Right atrium auricular region (tissue), 2 donors: ENCODE measurements at places on chromosomes 7 and 10. TPM values are rescaled to one million over a fixed set of nuclear protein-coding genes. Genes with fewer than 3 reads are reported as not detected.

CYP2C18 gene
- total RNA-seq = not detected

ZNF680 gene
- 21.5 TPM for total RNA-seq

RPP38 gene
- total RNA-seq = 12.3 TPM

TYW1B gene
- total RNA-seq = 1.2 TPM

PTPN20 gene
- 7.5 TPM for total RNA-seq

ABCA13 gene
- not detected for total RNA-seq

MBL2 gene
- not detected for total RNA-seq

PRF1 gene
- 1.1 TPM for total RNA-seq

GPR85 gene
- total RNA-seq = 2.0 TPM

BTBD16 gene
- not detected for total RNA-seq

PPP1R17 gene
- not detected for total RNA-seq

GPC2 gene
- total RNA-seq = 0.12 TPM

BHLHA15 gene
- 0.83 TPM for total RNA-seq

DNA sequence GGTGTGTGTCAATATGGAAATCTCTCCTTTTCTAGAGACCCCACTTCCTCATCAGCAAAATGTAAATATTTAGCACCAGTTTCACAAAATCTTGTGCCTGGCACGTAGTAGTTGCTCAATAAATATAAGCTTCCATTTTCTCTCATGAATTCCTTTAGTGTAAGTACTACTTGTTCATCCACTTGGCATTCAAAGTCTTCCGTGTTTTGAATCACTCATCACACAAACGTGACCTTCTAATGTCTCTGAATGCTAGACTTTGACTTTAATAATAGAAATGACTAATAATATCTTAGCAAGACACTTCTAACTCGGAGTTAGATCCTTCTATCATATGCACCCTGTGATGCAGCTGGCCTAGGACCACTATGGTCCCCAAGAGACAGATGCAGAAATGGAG is 168.7 kb upstream of the ZNF32 start:
- H3K4me1 ChIP-seq = no peaks in the 10 kb centered on the region
- H3K27ac ChIP-seq = peak overlapping the region; percentile 68
- no peaks in the 10 kb centered on the region for H3K27me3 ChIP-seq
- no peak overlapping the region for H3K4me3 ChIP-seq

GRCh38 chr10:529468-530230 is 159.8 kb downstream of the DIP2C start:
- no peaks in the 10 kb centered on the region for H3K36me3 ChIP-seq
- no peaks in the 10 kb centered on the region for H3K4me1 ChIP-seq
- no peak overlapping the region for H3K4me3 ChIP-seq
- DNase-seq = no peak
- H3K27ac ChIP-seq = no peak overlapping the region

GRCh38 chr10:51030480-51030879 is 43.8 kb upstream of the PRKG1 start:
- peaks cover under 1% of the 10 kb centered on the region for H3K4me1 ChIP-seq
- H3K27me3 ChIP-seq = no peaks in the 10 kb centered on the region
- no peak overlapping the region for H3K4me3 ChIP-seq
- no peaks in the 10 kb centered on the region for H3K36me3 ChIP-seq
- no peak overlapping the region for H3K27ac ChIP-seq

DNA sequence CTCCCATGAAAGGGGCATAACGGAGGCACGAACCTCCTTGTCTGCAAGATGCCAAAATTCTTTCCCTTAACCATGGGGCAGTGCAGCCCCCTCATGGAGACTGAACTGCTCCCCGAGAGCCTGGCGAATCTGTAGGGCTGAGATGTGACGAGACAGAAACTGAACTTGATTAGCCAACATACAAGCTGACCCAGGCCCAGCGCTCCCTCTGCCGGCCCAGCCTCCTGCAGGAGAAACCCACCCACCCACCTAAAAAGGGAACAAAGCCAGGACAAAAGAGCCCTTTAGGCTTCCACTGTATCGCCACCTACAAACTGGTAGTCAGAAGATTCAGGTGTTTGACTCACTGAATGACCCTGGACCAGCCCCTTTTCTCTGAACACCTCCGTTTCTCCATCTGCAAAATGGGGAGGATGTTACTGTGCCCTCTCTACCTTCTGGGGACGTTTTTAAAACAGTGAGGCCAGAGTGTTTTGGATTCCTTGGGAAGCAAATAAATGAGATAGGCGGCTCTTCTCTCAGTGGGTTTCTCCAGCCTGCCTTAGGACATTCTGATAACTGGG is 58.4 kb downstream of the C10orf105 start:
- H3K36me3 ChIP-seq = no peaks in the 10 kb centered on the region
- H3K27ac ChIP-seq = no peak overlapping the region
- no peaks in the 10 kb centered on the region for H3K4me1 ChIP-seq
- DNase-seq = no peak
- H3K27me3 ChIP-seq = no peaks in the 10 kb centered on the region
- no peak overlapping the region for H3K4me3 ChIP-seq

DNA sequence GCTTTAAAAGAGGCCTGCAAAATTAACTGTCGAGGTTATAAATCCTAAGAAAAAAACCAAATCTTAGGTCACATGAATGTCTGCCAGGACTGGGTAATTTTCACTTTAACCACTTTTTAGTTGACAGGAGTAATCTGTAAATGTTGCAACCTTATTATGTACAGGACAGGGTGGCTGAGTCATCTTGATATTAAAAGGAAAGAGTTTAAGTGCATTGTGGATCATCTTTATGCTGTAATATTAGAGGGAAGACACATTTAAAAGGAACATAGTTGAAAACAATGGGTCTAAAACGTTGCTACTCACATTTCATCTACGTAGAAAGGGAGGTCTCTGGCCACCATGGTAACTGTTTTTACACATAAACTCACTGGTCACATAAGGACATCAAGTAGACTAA is 115.5 kb downstream of the LSMEM1 start:
- no peak overlapping the region for H3K4me3 ChIP-seq
- H3K4me1 ChIP-seq = no peaks in the 10 kb centered on the region
- H3K27me3 ChIP-seq = no peaks in the 10 kb centered on the region
- no peak overlapping the region for H3K27ac ChIP-seq

- H3K4me3 ChIP-seq = no peak overlapping the region
- no peaks in the 10 kb centered on the region for H3K27me3 ChIP-seq
- H3K27ac ChIP-seq = no peak overlapping the region
Measured at GRCh38 chr7:120837599-120837998, 20.3 kb downstream of the TSPAN12 start.

GRCh38 chr10:96440361-96441292 is 73.1 kb downstream of the TLL2 start:
- no peak for DNase-seq
- no peaks in the 10 kb centered on the region for H3K36me3 ChIP-seq
- peaks cover 8% of the 10 kb centered on the region for H3K4me1 ChIP-seq
- no peak overlapping the region for H3K4me3 ChIP-seq

DNA sequence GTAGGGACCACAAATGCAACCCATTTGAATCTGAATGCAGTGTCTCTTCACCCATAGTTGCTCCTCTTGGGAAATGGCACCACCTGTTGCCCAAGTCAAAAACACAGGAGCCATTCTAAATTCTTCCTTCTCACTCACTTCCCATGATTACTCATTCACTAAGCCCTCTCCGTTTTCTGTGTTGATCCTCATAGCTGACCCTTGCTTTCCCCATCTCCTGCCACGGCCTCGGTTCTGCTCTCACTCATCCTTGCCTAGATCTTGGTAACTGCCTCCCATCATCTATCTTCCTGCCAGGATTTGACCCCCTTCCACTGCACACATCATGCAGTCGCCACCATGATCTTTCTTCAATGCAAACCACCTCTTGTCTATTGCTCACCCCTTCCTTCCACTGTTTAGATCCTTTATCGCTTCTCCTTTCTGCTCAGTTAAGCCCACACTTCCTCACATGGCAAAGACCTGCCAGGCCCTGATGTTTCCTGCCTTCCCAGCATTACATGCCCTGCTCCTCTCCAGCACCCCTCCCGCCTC is 19.0 kb upstream of the CPN1 start:
- H3K4me3 ChIP-seq = no peak overlapping the region
- H3K27ac ChIP-seq = no peak overlapping the region
- no peaks in the 10 kb centered on the region for H3K27me3 ChIP-seq

GRCh38 chr7:157612664-157613561 is 276.1 kb downstream of the DNAJB6 start:
- DNase-seq = no peak
- no peaks in the 10 kb centered on the region for H3K36me3 ChIP-seq
- no peak overlapping the region for H3K27ac ChIP-seq
- no peaks in the 10 kb centered on the region for H3K27me3 ChIP-seq
- H3K4me1 ChIP-seq = no peaks in the 10 kb centered on the region

GRCh38 chr10:43854007-43854406 is 205.3 kb upstream of the ZNF32 start:
- no peaks in the 10 kb centered on the region for H3K36me3 ChIP-seq
- H3K4me3 ChIP-seq = no peak overlapping the region
- peaks cover 27% of the 10 kb centered on the region for H3K4me1 ChIP-seq
- no peak for DNase-seq
- no peak overlapping the region for H3K27ac ChIP-seq
- H3K27me3 ChIP-seq = no peaks in the 10 kb centered on the region

DNA sequence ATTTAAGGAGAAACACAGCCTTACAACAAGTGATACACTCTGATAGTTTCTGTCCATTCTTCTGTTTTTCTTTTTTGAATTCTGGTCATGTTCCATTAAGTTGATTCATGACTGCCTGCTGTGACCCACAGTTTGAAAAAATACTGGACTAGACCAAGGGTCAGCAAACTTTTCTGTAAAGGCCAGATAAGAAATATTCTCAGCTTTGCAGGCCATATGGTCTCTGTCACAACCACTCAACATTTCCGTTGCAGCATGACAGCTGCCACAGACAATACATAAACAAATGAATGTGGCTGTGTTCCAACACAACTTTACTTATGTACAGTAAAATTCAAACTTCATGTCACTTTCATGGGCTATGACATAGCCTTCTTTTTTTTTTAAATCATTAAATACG is 156.7 kb downstream of the PLXNA4 start:
- no peaks in the 10 kb centered on the region for H3K36me3 ChIP-seq
- H3K4me1 ChIP-seq = peaks cover 49% of the 10 kb centered on the region
- H3K27me3 ChIP-seq = no peaks in the 10 kb centered on the region
- DNase-seq = no peak

DNA sequence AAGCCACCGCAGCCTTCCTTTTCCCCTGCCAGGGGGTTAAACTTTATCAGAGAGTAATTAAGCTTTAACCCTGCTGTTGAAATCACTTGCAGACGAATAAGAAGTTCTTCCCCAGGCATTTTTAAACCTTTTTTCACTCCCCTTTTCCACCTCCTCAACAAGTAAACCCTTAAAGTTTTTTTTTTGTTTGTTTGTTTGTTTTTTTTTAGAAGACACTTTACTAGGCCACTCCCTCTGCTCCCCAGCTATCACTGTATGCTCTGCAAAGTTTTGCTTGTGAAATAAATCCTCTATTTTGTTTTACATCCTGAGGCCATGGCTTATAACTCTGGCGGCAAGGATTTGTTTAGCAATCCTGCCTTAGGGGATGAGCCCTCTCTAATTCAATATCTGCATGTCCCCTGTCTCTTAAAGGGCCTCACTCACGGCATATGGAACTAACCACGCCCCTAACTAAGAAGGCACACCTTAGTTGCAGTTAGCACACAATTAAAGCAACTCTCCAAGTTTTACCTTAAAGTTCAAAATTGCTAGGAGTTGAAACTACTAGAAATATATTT is 1354.7 kb upstream of the LRRTM3 start:
- H3K27ac ChIP-seq = no peak overlapping the region
- H3K36me3 ChIP-seq = no peaks in the 10 kb centered on the region
- H3K4me1 ChIP-seq = no peaks in the 10 kb centered on the region

- H3K4me1 ChIP-seq = no peaks in the 10 kb centered on the region
- no peaks in the 10 kb centered on the region for H3K27me3 ChIP-seq
Measured at GRCh38 chr10:132163278-132163765, 23.4 kb upstream of the DPYSL4 start.

GRCh38 chr7:43449577-43449976 is 133.3 kb upstream of the STK17A start:
- no peaks in the 10 kb centered on the region for H3K27me3 ChIP-seq
- no peak overlapping the region for H3K4me3 ChIP-seq
- no peak for DNase-seq
- H3K27ac ChIP-seq = no peak overlapping the region

DNA sequence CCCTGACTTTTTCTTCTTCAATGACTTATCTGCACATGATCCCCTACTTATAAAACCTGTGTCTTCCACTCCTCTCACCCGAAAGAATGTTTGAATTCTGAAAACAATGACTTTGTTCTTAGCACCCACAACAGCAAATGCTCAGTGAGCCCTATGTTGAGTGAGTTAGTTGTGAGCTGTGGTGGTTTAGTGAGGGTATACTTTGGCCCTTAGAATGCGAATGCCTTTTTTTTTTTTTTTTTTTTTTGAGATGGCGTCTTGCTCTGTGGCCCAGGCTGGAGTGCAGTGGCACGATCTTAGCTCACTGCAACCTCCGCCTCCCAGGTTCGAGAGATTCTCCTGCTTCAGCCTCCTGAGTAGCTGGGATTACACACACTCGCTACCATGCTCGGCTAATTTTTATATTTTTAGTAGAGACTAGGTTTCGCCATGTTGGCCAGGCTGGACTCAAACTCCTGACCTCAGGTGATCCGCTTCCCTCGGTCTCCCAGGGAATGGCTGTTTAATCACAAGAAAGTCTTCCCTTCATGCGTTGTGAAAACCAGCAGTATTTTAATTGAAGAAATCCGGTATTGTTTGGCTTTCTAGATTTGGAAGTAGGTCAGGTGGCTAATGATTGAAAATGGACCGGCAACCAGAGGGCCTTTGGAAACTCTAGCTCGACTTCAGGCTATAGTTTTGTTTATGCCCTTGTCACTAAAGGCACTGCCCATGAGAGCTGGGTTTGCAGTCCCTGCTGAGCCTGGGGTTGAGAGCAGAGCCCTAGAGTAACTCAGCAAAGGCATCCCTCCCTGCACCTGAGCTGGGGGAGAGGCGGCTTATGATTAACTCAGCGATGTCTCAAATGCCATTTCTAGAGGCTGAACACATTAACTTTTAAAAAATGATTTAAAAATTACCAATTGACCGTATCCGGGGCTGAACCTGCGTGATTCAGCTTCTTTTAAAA is 41.3 kb downstream of the CUX1 start:
- peak overlapping the region; percentile 93 for H3K27ac ChIP-seq
- no peaks in the 10 kb centered on the region for H3K36me3 ChIP-seq
- no peak overlapping the region for H3K4me3 ChIP-seq
- H3K4me1 ChIP-seq = peaks cover 78% of the 10 kb centered on the region
- DNase-seq = no peak
- no peaks in the 10 kb centered on the region for H3K27me3 ChIP-seq

DNA sequence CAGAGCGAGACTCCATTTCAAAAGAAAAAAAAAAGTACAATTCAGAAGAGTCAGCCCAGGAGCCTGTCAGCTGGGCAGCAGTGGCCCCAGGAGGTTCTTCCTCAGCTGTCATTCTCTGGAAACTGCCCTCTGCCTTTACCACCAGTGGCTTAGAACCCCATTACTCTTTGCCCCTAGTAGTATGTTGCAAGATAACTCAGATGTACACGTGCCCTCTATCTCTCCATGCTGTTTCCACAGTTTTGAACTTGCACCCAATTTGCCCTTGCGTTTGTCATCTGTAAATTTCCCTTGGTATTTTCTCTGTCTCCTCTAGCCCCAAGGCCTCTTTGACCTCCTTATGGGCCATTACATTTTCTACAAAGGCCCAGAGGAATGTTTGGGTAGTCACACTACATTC is 56.7 kb upstream of the PRKAR2B start:
- H3K27ac ChIP-seq = no peak overlapping the region
- no peaks in the 10 kb centered on the region for H3K36me3 ChIP-seq
- H3K4me1 ChIP-seq = no peaks in the 10 kb centered on the region
- DNase-seq = no peak

GRCh38 chr7:129160161-129160905 is 15.8 kb downstream of the TSPAN33 start:
- no peaks in the 10 kb centered on the region for H3K4me1 ChIP-seq
- H3K36me3 ChIP-seq = no peaks in the 10 kb centered on the region
